ENCODE measurements at places on chromosomes 5 and 9. TPM values are rescaled to one million over a fixed set of nuclear protein-coding genes. Genes with fewer than 3 reads are reported as not detected.

Gene DCANP1
- total RNA-seq: not detected

Gene CDC20B
- total RNA-seq: not detected

Gene OBP2B
- total RNA-seq: not detected

Gene FAM169A
- 26.8 TPM for total RNA-seq

Gene SH3TC2
- 0.30 TPM for total RNA-seq

DNA sequence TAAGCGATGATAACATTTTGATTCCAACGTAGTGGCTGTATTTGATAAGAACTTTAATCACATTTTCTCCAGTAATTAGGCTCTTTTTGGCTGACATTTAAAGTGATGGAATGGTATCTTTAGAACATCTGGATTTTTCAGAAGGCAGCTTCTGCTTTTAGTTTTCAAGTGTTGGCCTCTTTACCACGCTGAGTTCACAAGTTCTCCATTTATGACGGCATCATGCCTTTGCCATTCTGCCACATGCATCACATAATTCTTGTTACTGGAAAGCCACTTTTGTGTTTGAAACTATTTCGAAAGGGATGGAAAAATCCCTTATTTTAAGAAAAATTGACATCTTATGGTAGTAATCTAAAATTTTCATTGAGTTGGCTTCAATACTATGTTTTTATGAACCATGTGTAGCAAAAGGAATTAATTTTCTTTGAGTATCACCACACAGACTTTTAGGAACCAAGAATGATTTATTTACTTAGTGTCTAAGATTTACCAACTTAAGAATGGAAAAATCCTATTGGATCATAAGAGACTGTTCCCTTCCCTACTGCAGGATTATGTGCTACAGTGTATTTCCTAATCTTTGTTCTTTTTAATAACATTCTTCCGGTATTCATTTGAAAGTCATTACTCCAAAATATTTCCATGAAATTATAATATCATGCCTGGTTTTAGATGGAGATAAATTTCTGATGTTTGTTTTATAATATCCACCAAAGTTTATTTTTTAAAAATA, 344.2 kb downstream of the ADGRV1 start:
- no peak for DNase-seq

GRCh38 chr9:83379045-83379444, 159.2 kb downstream of the FRMD3 start:
- DNase-seq: no peak

DNA sequence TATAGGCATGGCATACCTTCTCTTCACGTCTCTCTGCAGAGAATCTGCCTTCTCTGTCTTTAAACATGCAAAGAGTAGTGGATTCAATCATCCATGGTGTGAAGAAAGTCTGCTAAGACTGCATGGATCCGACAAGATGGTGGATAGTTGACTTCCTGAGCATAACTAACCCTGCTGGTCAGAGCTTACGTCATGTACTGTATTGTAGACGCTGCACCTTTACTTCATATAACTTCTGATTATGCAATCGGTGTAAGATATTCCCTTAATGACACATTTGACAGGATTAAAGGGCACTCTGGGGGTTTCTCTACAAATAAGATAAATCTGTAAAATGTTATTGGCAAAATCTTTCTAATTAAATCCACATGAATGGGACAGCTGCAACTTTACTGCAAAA, 240.3 kb upstream of the NREP start:
- DNase-seq: peak; percentile 70

GRCh38 chr5:122967085-122967484, 69.4 kb downstream of the PPIC start:
- no peak for DNase-seq

DNA sequence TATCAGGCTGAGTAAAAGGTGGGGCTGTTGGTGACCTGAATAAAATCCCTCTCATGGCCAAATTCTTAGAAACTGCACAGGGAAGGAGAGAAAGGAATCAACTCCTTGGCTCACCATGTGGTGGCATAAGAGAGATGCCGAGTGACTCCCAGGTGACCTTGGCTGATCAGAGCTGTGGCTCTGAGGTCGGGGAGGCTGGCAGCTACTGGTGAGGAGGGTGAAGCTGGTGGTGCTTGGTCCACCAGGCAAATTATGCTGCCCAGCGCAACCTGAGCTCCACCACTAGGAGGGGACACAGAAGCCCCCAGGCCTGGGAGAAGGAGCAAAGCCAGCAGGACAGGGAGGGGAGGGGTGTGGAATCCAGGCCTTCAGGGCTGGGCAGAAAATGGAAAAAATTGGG, 111.2 kb upstream of the IL12B start:
- peak; percentile 34 for DNase-seq

- DNase-seq: no peak
Observed at GRCh38 chr5:172509405-172509781, 55.1 kb upstream of the SH3PXD2B start.

GRCh38 chr9:64773491-64773931, 511.5 kb downstream of the FOXD4L5 start:
- peak; percentile 2 for DNase-seq

DNA sequence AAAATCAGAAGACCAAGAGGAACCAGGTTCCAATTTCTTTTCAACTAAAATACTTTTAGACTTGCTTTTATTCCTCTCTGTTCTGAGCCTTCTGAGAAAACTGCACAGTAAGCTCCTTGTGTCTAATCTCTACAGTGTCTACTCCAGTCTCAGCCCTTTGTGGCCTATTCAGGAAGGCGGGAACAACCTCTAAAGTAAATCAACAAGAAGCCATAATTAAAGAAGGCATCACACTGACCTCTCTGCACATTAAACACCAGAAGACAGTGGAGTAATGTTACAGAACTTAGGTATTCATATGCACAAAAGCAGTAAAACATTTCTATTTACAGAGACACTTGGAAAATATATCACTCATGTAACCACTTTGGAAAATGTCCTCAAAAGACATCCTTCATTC, 14.9 kb downstream of the XPA start:
- no peak for DNase-seq

DNA sequence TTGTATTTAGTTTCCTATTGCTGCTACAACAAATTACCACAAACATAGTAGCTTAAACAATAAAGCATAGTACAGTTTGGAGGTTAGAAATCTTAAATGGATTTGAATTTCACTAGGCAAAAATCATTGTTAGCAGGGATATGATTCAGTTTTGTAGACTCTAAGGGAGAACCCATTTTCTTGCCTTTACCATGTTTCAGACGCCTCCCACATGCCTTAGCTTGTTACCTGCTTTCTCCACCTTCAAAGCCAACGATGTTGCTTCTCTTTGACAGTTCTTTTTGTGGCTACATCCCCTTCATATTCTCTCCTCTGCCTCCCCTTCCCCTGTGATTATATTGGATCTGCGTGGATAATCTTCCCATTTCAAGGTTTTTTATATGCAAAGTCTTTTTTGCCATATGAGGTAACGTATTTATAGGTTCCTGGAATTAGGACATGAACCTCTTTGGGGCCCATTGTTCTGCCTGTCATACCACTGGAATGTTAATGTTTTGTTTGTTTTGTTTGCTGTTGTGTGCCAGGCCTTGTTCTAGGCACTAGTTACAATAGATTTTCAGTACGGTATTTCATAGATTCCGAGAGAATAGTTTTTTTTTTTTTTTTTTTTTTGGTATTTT, 54.1 kb downstream of the UHRF2 start:
- no peak for DNase-seq

DNA sequence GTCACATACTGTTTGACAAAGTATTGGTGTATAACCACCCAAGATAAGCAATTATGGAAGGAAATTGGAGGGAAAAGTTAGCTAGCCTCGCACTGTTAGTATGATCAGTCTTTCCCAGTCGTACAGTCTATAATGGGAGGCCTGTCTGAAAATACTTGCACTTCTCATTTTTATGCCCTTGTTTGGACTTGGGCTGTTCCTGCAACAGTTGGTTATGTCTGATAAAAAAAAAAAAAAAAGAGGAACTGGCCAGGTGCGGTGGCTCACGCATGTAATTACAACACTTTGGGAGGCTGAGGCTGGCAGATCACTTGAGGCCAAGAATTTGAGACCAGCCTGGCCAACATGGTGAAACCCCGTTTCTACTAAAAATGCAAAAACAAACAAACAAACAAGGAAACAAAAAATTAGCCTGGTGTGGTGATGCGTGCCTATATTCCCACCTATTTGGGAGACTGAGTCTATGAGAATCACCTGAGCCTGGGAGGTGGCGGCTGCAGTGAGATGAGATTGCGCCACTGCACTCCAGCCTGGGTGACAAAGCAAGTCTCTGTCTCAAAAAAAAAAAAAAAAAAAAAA, 58.3 kb upstream of the ANKRD33B start:
- DNase-seq: no peak

- peak; percentile 19 for DNase-seq
Observed at GRCh38 chr5:170132269-170132975, 26.7 kb downstream of the FOXI1 start.

Measured in Daoy (cell line).